Nephron progenitor cell (in vitro differentiated cells): ENCODE measurements at places on chromosomes 1 and 21.
A peak's percentile ranks its signal among the peaks of the same experiment; 100 is the strongest.

GRCh38 chr1:47675047-47675675 is 237.3 kb downstream of the FOXD2 start:
- H3K4me1 ChIP-seq: peaks cover 42% of the 10 kb centered on the region
- H3K27ac ChIP-seq: no peak overlapping the region
- peaks cover 15% of the 10 kb centered on the region for H3K36me3 ChIP-seq
- no peak overlapping the region for H3K4me3 ChIP-seq

DNA sequence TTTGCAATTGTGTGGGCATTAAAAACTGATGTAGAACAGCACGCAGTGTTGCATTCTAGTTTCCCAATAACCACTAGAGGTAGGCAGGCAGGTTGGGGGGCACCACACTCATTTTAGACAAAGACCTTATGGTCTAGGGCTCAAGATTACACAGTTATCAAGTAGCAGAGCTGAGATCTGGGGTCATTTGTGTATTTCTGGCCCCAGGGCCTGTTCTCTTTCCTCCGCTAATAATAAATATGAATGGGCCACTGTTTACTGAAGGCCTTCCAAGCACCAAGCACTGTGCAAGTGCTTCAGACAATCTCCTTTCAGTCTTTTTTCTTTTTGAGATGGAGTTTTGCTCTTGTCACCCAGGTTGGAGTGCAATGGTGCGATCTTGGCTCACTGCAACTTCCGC is 23.9 kb downstream of the LDLRAD2 start:
- DNase-seq: no peak
- H3K27ac ChIP-seq: no peak overlapping the region
- H3K4me3 ChIP-seq: no peak overlapping the region
- peaks cover 52% of the 10 kb centered on the region for H3K36me3 ChIP-seq
- no peaks in the 10 kb centered on the region for H3K4me1 ChIP-seq

- H3K27me3 ChIP-seq: peaks cover 3% of the 10 kb centered on the region
- DNase-seq: no peak
- no peak overlapping the region for H3K4me3 ChIP-seq
- H3K4me1 ChIP-seq: peaks cover 17% of the 10 kb centered on the region
Observed at GRCh38 chr1:21867451-21867996, 55.5 kb downstream of the LDLRAD2 start.

DNA sequence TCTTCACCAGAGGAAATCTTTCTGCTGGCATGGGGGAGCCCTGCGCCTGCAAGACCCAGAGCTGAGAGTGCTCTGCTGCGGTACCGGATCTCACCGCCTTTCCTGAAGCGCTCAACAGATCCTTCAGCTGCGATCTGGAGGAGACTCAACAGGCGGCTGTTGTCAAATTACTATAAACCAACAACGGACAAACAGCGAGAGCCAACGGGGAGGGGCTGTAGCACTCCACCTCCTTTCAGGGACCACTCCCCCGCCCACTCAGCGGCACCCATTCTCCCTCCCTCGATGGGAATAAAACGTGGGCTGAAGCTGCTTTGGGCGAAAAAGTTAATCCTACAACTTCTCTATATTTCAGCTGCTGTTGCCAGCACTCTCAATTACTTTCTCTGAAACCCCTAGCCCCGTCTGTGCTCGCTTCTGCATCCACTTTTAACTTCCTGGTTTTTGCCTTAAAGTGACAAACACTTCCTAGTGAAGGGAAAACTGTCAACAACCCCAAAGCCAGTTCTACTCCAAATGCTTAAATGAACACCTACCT is at the start of gene FMO5:
TSS of gene FMO5 (minus strand) at position 147 of the 538 bp plus-strand sequence. CDS start 310 bp downstream, outside the sequence.
- DNase-seq: peak; percentile 49
- no peaks in the 10 kb centered on the region for H3K36me3 ChIP-seq
- no peak within 1 kb of the TSS for H3K27ac ChIP-seq
- H3K27me3 ChIP-seq: peaks cover 29% of the 10 kb centered on the region
- H3K4me3 ChIP-seq: peak within 1 kb of the TSS; percentile 89
